ENCODE measurements at places on chromosomes 11 and 22.

DNA sequence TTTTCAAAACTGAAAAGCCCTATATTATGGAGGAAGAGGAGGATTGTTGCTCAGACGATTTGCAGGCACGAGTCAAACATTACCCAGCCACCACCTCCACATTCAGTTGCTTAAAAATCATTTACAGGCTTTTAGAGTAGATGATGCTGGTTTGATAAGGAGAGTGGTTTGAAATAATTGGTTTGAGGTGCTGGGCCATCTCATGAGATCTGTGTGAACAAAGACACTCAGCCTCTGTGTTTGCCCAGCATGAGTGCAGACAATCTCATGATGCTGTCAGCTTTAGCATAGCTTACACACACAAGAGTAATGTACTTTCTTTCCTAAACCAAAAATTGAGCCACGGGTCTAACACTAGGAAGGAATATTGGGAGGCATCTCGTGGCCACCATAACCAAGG is 4.3 kb downstream of the SLC43A3 start:
- DNase-seq: no peak

- DNase-seq: no peak
Observed at GRCh38 chr22:39965748-39966147, 5.6 kb downstream of the TMA7B start.

DNA sequence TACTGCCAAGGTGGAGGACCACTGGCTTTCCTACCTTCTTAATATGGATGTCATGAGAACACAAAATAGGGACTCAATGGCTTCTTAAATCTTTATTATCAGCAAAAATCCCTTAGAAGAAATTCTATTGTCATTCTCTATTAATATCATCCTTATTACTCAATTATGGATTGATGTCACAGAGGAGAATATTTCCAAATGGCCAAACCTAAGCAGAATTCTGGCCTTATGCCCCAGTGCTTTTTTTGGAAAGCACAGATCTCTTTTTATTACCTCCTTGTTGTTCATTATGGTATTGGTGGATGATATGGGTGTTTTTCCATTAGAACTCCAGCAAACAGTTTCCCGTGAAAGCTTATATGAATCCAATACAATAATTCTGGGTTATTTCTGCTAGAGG is 9.9 kb downstream of the CRTAM start:
- no peak for DNase-seq

GRCh38 chr11:10294290-10294953 is 403 bp upstream of the SBF2 start:
- DNase-seq: peak; percentile 44

GRCh38 chr11:117378976-117379865 is 51.6 kb downstream of the CEP164 start:
- DNase-seq: no peak

DNA sequence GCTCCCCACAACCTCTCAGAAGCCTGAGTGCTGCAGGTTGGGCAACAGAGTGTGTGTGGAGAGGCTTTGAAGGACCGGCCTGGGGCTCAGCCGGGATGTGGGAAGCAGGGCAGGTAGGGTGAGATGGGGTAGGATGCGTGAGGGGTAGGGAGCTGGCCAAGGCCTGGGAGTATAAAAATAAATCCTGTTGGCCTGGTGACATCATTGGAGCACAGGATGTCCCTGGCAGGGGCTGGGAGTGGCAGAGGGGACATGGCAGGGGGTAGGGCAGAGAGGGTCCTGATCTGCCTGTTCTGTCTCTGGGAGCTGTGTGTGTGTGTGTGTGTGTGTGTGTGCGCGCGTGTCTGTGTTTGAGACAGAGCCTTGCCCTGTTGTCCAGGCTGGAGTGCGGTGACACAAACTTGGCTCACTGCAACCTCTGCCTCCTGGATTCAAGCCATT is 28.6 kb downstream of the TEF start:
- no peak for DNase-seq

GRCh38 chr22:19843857-19844376 is 10.8 kb downstream of the GNB1L start:
- no peak for DNase-seq

GRCh38 chr22:26949193-26949592 is 291.8 kb downstream of the MIAT start:
- peak; percentile 11 for DNase-seq

DNA sequence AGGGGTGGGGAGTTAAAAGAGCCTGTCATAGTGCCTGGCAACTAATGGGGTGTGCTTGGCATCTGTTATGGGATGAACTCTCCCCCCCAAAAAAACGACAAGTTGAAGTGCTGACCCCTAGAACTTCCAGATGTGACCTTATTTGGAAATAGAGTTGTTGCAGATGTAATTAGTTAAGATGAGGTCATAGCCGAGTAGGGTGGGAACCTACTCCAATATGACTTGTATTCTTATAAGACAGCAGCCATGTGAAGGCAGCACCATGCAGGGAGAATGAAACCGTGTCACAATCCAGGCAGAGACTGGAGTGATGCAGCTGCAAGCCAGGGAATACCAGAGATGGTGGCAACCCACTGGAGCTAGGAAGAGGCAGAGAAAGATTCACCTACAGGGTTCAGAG is 394.5 kb downstream of the TENM4 start:
- DNase-seq: no peak

GRCh38 chr11:129723146-129723760 is 92.4 kb upstream of the TMEM45B start:
- DNase-seq: no peak

DNA sequence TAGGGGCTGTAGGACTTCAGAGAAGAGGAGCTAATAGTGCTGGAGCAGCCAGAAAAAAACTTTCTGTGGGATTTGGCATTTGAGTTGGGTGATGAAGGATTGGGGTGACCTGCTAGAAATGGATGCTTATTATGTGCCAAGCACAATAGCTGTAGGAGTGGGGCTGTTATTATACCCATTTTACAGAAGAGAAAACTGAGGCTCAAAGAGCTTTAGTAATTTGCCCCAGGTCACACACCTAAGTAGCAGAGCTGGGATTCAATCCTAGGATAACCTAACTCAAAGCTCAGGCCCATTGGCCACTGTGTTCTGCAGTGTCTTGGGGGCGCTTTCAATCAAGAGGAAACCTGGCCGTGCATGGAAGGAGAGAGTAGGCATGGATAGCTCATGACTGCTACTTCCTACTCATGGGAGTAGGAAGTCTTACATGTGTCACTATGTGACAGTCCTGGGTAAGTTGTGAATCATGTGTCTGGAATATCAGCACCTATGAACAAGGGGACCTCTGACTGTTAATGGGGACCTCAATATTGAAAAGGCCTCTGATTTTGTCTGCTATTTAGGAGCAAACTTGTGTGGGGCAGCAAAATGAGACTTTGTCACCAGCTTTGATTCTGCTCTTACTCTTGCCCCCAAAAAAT is 6.1 kb upstream of the ELF5 start:
- DNase-seq: no peak

DNA sequence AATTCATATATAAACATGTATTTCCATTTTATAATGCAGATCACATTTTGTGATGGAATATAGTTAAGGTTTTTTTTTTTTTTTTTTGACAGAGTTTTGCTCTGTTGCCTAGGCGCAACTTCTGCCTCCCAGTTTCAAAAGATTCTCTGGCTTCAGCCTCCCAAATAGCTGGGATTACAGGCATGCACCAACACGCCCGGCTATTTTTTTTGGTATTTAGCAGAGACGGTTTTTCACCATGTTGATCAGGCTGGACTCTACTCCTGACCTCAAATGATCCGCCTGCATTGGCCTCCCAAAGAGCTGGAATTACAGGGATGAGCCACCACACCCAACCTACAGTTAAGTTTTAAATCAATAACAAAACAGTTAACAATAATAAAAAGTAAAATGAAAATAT is 18.8 kb downstream of the XKR3 start:
- no peak for DNase-seq

DNA sequence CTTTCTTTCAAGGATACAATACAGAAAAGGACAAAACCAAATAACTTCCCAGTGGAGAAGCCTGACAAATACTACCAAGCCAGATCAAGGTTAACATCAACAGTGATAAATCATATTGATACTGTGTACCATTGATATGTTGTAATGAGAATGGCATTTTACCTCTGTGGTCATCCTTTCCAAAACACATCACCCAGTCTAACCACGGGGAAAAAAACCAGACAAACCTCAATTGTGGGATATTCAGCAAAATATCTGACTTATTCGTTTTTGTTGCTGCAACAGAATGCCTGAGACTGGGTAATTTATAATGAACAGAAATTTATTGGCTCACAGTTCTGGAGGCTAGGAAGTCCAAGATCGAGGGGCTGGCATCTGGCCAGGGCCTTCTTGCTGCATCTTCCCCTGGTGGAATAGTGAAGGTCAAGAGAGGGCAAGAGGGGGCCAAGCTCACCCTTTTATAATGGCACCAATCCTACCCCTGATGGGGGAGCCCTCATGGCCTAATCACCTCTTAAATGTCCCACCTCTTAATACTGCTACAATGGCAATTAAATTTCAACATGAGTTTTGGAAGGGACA is 66.1 kb downstream of the FAM76B start:
- peak; percentile 84 for DNase-seq

- peak; percentile 3 for DNase-seq
Observed at GRCh38 chr11:7019500-7020182, 505 bp downstream of the ZNF214 start.

DNA sequence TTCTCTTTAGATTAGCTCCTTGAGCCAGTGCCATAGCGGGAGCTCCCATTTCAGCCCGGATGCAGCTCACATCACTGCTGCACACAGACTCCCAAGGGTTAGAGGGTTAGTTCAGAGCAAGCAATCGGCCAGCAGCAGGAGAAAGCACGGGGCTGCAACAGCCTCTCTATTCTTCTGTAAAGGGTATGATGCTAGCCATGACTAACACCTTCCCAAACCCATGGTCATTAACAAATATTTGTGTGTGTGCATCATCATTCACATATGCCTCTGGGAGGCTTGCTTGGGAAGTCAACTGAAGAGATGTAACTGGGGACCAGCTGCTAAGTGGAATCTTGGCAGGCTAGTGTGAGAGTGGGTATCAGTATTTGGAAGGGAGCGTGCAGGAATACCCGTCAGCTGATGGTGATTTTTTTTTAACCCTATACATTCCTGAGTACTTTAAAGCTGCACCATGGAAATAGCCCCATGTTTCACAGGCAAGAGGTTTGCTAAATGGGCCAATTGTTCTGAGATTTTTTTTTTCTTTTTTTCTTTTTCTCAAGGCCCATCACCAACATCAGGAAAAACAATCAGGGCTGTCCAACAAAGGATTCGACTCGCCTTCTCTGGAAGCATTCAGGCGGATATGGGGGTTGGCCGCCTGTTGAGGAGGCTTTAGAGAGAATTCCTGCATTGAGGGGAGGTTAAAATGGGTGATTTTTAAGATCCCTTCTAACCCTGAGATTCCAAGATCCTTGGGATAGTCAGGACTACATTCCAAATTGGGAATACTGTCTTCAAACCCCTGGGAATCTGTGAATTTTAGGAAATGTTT is 33.2 kb upstream of the CCDC89 start:
- DNase-seq: peak; percentile 98

GRCh38 chr11:41988951-41989572 is 529.6 kb upstream of the LRRC4C start:
- DNase-seq: no peak

- no peak for DNase-seq
Observed at GRCh38 chr11:85301895-85302678, 325.1 kb downstream of the DLG2 start.

Measured in mammary epithelial cell (primary cell).